Right ventricle myocardium inferior (tissue), 1 donor: ENCODE measurements at places on chromosomes 16 and 17. TPM values are rescaled to one million over a fixed set of nuclear protein-coding genes. Genes with fewer than 3 reads are reported as not detected.

Gene KDM8
- 3.5 TPM for total RNA-seq

DNA sequence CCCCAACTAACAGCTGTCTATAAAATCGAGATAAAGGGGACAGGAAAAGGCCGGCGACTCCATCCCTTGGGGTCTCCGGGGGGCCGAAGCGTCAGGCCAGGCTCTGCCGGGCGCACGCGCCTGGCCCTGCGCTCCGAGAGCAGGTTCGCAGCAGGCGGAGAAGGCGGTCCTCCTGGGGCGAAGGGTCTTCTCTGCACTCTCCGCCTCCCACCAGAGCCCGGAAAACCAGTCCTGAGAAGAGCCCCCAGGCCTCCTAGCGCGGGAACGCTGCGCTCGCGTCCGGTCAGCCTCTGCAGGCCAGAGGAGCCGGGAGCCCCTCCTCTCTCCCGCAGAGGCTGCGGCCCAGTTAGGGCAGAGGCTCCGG, 5.1 kb downstream of the FOXF1 start:
- DNase-seq: no peak

GRCh38 chr17:39402890-39403605, 1.6 kb upstream of the FBXL20 start:
- DNase-seq: no peak

DNA sequence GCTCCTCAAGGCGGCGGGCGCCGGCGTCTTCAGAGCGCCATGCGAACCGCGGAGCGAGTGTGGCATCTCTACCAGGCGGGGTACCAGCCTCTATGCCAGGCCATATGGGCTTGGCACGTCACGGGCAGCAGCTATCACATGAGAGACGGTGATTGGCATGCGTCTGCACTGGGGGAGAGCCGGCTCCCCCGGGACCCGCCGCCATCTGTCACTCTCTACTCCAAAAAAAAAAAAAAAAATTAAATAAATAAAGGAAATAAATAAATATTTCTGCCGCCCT, at the start of gene NEUROD2:
TSS of gene NEUROD2 (minus strand) at position 70 of the 280 bp plus-strand sequence. CDS start 1,321 bp downstream, outside the sequence.
- no peak for DNase-seq

DNA sequence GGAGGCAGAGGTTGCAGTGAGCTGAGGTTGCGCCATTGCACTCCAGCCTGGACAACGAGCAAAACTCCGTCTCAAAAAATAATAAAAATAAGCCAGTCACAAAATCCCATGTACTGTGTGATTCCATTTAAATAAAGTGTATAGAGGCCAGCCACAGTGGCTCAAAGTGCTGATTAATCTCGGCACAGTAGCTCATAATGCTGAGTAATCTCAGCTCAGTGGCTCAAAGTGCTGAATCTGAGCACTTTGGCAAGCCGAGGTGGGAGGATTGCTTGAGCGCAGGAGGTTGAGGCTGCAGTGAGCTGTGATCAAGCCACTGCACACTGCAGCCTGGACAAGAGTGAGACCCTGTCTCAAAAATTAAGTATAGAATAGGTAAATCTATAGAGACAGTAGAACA, 4.9 kb downstream of the TMED6 start:
- DNase-seq: no peak

Gene ZNF200
- 5.1 TPM for total RNA-seq

DNA sequence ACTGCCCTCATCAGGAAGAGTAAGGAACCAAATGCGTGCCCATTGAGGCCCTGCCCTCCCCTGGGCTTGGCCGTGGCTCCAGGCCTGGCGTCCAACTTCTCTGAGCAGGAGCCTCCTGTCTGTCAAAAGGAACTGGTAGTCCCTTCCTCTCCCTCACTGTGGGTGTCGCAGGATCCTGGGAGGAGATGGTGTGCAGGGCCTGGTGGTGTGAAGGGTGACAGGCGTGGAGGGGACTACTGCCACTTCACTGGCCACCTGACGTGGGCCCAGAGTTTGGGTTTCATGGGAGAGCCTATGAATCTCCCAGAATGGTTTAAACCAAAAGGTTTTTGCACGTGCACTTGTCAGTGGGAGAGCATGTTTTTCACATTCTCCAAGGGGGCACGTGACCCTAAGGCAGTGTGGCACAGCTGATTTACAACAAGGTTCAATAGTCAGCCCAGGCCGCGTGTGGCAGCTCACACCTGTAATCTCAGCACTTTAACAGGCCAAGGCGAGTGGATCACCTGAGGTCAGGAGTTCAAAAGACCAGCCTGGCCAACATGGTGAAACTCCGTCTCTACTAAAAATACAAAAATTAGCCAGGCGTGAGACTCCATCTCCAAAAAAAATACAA, 12.5 kb downstream of the ARL2BP start:
- DNase-seq: no peak

- no peak for DNase-seq
Observed at GRCh38 chr17:29962656-29963055, 21.2 kb downstream of the EFCAB5 start.

- no peak for DNase-seq
Observed at GRCh38 chr17:65559461-65559803, 2.0 kb downstream of the AXIN2 start.

- DNase-seq: no peak
Observed at GRCh38 chr16:31373235-31373634, 18.3 kb downstream of the ITGAX start.

Gene FBXO47
- total RNA-seq: not detected

GRCh38 chr17:62870030-62870541, 62.0 kb upstream of the MARCHF10 start:
- no peak for DNase-seq

Gene PLD2
- total RNA-seq: 12.6 TPM

DNA sequence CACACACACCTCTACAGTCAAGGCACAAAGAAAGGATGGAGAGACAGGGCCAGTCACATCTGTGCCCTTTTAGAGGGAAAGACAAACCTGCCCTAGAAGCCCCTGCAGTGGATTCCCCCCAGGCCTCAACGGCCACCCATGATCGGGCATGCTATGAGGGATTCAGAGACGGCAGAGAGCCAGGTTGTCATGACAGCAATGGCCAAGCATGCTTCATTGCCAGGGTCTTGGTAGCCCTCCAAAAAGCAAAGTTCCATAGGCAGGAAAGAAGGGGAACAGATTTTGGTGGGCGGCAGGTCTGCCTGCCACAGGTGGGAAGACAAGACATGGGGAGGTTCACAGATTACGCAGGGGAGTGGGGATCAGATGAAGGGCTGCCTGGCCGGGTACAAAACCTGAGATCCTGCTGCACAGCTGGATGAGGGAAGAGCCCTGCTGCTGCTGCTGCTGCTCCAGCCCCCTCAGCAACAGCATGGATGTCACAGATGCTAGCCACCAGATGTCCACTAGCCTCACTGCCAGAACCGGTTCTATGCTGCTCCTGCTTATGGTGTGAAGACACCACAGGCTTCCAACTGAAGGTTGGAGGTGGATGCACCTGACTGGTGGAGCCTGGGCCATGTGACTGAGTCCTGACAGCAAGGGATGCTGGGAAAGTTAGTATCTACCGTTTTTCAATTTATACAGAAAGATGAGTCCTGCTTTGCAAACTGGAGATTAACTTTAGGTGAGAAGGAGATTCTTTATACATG, 17.8 kb downstream of the ACTG1 start:
- DNase-seq: peak; percentile 40

GRCh38 chr17:29828676-29829284, 101.2 kb downstream of the SSH2 start:
- no peak for DNase-seq

DNA sequence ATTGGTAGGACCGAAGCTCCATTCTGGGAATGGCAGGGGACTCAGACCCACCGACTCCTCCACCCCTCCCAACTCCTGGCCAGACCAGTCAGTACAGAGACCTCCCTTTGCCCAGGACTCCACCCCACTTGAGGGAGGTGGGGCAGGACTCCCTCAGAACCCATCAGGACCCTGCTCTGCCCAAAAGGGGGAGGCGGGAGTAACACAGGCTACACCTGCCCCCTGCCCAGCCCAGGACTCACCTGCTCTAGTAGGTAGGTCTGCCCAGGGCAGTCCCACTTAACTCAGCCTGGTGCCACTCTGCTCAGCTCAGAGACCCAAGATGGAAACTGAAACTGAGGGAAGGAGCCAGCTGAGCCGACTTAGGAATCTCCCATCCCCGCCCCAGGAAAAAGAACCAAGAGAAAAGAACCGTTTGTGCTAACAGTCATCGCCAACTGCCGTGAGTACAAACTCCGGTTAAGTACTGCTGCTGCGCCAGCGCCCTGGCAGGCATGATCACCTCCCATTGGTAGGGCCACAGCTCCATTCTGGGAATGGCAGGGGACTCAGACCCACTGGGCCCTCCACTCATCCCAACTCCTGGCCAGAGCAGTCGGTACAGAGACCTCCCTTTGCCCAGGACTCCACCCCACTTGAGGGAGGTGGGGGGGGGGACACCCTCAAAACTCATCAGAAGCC, 503 bp downstream of the DHX58 start:
- DNase-seq: no peak

DNA sequence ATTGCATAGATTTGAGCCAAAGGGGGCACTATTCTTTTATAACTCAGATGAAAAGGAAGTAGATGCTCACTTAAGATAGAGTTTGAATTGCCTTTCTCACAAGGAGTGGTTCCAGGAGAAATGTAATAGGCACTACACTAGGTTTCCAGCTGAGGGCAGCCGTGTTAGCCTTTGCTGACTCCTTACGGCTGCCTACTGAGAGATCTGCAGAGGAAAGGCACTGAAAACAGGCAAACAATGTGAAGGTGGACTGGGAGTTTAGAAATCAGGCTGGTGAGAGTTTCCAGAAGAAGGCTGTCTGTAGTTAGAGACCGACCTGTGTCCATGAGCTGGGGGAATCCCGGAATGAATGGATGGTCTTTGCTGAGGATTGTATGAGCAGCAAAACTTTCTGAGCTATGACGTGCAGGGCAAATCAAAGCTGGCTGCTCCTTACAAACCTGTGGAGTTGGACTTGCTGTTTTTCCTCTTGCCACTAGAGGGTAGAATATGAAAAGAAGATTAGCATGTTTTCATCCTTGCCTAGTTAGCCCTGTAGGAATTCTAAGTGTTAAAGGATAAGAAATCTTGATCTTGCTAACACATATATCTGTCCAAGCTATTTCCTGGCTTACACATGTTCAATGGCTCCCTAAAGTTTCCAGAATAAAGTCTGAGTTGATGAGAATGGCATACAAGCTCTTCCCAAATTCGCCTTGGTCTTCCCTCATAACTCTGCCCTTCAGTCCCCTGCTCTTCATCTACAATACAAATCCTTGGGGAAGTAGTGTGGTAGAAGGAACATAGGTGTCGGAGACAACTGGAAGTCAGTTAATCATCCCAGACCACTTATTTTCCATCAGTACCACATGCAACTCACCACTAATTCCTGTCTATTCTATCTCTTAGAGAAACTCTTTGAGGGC, 20.1 kb upstream of the TAOK1 start:
- DNase-seq: no peak

Gene TEKT1
- not detected for total RNA-seq

DNA sequence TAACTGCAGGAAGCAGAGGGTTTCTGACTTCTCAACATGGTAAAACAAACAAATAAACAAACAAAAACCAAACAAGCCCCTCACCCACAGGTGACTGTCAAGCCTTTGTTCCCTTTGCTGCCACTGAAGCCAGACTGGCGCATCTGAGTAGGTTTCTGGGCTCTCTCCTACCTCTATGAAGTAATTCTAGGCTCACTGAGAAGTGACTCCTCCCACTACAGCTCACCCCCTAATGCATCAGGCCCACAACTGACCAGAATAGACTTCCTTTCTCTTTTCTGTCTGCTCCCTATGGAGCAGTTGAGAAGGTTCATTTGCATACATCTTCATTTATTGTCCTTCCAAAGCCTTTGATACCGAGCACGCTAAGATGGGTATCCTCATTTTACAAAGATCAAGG, 77.0 kb upstream of the CCL2 start:
- DNase-seq: no peak

Gene CCDC78
- total RNA-seq: 0.49 TPM

DNA sequence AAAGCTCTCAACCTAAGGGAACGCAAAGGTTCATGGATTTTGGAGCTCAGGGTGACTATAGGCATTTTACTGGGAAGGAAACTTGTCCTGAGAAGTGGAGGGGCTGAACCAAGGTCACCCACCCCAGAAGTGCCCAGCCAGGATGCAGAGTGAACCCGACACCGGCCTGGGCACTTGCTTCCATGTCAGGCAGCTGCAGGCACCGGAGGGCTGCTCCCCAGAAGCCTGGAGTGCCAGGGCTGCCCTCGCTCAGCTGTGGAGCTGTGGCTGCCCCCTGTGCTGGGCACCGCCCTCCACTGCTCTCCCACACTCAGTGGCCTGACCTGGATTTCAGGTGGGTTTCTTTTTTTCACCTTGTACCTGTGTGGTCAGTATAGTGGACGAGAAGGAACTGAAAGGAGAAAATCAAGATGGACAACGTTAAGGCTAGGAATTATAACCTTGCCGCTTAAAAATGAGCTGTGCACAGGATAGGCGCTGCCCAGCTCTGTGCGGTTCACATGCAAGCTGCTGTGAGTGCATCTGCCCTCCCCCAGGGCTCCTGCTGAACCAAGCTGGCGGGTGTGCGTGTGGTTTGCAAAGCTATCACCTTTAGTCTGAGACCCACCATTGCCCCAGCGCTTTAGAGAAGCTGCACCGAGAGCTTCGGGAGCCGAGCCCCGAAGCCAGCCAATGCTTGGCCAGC, 2.2 kb downstream of the MAPK8IP3 start:
- DNase-seq: peak; percentile 63

DNA sequence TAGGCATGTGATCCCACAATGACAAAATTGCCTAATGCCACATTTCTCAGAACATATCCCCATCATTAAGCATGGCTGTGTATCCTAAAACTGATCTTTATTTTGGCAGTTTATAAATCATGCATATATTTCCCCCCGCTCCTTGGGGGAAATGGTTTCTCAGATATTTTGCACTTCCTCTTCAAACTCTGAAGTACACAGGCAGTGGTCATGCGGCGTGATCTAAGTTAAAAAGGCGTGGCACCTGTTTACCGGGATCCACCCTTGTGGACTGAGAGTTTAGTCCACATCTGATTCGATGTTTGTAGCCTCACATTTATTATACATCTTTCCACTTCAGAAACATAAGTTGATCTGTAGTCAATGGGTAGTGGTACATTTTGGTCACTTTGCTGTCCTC, 51.4 kb downstream of the USP10 start:
- DNase-seq: no peak

- DNase-seq: no peak
Observed at GRCh38 chr17:9868552-9868951, 36.5 kb downstream of the RCVRN start.

- no peak for DNase-seq
Observed at GRCh38 chr16:19105131-19105530, 8.6 kb upstream of the ITPRIPL2 start.

DNA sequence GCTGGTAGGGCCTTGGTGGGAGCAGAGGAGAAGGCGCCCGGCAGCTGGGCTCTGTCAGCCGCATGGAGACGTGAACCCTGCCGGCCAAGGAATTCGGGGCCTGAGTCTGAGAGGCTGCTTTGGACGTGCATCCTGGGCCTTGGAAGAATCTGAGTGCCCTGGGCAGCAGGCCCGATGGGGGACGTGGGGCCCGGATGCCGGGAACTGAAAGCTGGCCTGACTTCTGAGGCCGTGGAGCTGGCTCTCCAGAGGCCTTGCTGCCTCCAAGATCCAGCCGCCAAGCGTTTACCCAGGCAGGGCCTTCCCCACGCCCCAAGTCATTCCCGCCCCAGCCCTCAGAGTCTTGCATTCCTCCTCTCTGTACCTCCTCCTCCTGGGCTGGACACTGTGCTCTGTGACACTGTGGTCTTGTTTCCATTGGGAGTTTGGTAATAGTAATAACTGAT, 37.2 kb downstream of the NKD1 start:
- DNase-seq: peak; percentile 84

- peak; percentile 84 for DNase-seq
Observed at GRCh38 chr17:42673885-42674754, 2.7 kb downstream of the PLEKHH3 start.

- DNase-seq: no peak
Observed at GRCh38 chr16:70635336-70636016, 10.9 kb upstream of the IL34 start.
